ENCODE measurements at places on chromosomes 5 and 9.

DNA sequence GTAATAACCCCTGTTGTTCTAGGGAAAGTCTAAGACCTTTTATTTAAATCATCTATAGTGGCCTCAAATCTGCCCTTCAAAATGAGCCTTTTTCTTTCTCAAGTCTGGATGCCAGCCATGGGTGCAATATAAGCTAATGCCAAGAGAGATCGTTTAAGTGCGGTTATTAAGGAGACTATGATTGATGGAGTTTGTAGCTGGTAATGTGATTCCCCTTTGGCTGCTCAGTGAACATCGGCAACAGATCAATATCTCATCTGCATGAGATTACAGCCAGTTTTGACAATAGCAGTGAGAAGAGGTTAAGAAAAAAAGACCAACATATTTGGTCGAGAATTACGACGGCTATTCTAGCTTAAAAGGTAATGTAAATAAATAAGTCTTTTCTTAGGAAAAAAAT, 1049.4 kb upstream of the NUDT12 start:
- DNase-seq = no peak

DNA sequence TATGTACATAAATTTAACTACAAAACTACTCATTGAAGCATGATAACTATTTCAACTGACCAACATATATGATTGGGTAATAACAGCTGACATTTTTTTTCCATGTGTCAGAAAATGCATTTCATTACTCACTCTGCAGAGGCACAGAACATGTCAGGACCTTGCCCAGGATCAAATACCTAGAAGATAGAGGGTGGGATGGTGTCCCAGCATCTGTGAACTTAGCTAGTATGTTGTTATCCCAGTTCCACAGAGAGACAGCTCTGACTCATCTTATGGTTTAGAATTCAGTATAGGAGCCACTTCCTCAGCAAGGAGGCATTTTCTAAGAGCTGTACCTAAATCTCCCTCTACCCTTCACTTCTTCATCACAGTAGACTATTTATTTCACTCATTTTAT, 1198.6 kb upstream of the ACO1 start:
- DNase-seq = no peak

DNA sequence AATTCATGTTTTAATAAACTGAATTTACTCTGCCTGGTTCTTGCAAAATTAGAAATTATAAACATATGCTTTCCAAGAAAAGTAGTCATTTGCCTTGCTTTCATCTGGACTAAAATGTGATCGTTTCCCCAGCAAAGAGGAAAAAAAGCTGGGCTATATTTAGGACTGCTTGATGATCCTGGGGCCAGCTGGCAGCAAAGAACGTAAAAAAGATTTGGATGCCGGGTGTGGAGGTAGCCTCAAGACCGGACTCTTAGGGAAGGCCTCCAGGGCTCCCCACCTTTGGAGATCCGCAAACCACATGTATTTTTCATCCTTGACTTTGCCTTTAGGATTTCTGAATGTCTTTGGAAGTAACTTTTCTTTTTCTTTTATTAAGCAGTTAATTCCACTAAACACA, 156.1 kb upstream of the SEMA6A start:
- DNase-seq = no peak

DNA sequence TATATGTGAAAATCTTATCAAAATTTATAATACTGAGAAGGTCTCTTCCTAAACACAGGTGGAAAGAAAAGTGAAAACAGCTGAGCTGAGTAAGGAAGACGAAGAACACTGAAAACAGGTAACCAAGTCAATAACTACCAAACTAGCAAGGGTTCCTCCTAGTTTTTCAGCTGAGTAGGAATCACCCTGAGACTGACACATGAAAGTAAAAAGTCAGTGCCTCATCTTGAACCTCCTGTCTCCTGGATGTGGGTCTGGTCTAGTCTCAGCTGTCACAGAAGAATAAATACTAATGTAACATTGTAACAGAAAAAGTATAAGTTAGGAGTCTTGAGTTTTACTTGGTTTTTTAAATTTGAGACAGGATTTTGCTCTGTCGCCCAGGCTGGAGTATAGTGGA, 121.0 kb downstream of the MEF2C start:
- no peak for DNase-seq

DNA sequence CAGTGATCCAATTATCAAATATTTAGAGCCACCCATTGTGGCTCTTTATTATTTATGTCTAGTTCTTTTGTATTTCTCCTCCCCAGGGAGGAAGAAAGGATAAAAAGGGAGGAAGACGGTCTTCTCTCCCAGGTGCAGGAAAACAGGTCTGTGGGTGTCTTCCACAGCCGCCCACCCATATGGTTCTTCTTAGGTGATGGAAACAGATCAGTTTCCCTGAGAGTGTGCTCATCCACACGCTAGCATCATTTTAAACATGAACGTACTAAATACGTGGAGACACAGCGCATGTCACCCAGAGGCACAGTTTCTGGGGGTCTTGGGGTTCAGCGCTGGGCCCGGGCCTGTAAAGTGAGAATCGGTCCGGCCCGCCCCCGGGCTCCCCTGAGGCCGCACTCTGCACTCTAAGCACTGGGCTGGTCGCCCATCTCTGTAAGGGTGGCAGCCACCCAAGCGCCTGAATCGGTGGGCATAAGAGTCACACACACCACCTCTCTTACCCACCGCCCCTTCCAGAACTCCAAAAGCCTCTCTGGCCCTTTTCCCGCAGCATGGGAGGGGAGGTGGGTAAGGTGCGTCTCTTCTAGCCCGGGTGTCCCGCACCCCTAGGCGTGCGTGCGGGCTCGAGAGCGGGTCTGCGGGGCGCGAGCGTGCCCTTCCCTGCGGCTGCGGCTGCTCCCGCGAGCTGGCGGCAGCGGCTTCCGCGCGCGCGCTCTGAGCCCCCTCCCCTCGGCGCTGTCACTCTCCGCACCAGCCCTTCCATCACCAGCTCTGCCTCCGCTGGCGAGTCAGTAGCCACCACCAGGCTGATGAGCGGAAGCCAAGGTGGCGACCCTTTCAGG, 1.3 kb downstream of the PTCH1 start:
- no peak for DNase-seq
